Karpas-422 (cell line): ENCODE measurements at places on chromosomes 13 and 19.

- peak; percentile 85 for DNase-seq
These were observed 14.2 kb downstream of the ONECUT3 start for GRCh38 chr19:1767464-1767933.

- DNase-seq: no peak
These were observed 2.3 kb upstream of the SLC25A15 start for GRCh38 chr13:40787062-40787461.

GRCh38 chr13:62336507-62336906, 920.9 kb upstream of the PCDH20 start:
- no peak for DNase-seq

GRCh38 chr19:36115453-36116343, at the start of gene TBCB:
TSS of gene TBCB (plus strand) at chr19:36115468. CDS start at chr19:36115561, 93 bp downstream.
- DNase-seq: peak; percentile 81

GRCh38 chr19:33207903-33208302, 13.8 kb downstream of the LRP3 start:
- no peak for DNase-seq

DNA sequence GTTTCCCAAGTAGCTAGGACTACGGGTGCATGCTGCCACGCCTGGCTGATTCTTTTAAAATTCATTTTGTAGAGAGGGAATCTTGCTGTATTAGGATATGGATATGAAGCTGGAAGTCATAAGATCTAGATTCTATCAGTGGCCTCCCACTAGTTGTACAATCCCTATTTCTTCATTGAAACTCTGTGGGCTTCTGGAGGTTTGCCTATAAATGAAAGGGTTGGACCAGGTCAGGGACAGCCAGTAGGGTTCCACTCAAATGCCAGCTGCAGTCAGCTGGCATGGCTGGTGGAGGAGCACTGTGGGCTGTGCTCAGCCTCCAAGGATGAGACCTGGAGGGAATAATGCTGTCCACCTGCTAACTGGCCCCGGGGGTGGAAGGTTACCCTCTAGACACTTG, 110.2 kb upstream of the GJB6 start:
- DNase-seq: no peak

DNA sequence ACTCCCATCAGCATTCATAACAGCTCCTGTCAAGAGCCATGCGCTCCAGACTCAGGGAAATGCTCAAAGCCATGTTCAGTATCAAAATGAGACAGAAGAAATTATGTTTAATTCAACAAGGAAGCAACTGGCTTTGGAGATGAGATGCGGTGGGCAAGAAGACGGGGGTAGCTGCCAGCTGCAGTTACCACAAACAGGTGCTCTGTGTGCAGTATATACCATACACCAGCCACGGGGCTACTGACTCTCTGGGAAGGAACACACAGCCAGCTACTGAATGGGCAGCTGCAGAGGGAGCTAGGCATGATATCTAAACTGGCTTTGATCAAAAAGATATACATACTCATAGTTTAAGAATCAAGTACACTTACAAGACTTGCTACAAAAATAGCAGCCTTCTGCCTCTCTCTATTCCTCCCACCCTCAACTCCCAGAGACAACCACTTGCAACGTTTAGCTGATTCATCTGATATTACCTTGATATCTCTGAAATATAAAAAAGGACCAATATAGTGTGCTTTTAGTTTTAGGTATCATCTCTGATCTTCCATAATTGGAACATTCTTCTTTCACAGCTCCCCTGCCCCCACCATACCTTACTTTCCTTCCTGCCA, 593.0 kb downstream of the UQCRFS1 start:
- no peak for DNase-seq

- no peak for DNase-seq
These were observed 9.1 kb downstream of the UBE2L5 start for GRCh38 chr13:30431269-30431940.

GRCh38 chr13:51009597-51009996, 100.0 kb downstream of the RNASEH2B start:
- DNase-seq: no peak

GRCh38 chr19:2615782-2616181, 86.7 kb downstream of the GNG7 start:
- no peak for DNase-seq

- no peak for DNase-seq
These were observed 232.2 kb downstream of the DACH1 start for GRCh38 chr13:71634602-71635443.
